ENCODE measurements at places on chromosomes 16 and 17.

DNA sequence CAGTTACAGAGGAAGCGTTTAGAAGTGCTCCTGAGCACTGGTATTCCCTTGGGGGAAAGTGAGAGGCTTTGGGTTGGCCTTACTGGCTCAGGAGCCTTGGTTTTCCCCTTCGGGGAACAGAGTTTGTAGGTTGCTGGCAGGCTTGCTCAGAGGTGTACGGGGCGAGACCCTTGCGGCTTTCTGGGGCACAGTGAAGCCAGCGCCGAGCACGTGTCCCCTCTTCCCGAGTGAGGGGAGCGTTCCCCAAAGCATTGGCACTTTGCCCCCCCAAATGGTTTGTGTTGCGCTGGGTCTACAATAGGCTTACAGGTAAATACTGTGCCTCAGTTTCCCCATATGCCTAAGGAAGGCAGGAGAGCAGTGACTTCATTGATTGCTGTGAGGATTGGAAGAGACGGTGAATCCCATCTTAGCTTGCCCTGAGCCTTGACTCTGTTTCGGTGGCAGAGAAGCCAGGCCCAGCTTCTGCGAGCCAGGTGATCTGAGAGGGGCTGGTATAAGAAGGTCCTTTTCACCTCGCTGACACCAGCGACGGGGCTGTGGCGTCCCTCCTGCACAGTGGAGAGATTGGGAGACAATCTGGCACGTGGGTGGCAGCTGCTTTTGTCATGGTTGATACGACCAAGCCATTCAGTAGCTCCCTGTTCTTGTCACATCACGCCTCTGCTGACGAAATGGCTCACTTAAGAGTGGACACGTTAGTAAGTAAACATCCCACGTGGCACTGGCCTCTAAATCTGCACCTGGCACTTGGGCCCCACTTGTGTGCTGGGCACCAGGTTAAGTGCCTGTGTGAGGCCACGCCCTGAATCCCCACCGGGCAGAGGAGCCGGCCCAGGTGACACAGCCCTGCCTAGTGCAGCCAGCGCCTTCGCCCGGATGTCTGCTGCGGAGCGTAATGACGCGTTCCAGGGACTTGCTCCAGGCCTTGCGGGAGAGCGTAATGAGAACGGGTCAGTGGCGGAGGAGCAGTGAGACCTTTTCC, 55.0 kb downstream of the MEAK7 start:
- DNase-seq = no peak

DNA sequence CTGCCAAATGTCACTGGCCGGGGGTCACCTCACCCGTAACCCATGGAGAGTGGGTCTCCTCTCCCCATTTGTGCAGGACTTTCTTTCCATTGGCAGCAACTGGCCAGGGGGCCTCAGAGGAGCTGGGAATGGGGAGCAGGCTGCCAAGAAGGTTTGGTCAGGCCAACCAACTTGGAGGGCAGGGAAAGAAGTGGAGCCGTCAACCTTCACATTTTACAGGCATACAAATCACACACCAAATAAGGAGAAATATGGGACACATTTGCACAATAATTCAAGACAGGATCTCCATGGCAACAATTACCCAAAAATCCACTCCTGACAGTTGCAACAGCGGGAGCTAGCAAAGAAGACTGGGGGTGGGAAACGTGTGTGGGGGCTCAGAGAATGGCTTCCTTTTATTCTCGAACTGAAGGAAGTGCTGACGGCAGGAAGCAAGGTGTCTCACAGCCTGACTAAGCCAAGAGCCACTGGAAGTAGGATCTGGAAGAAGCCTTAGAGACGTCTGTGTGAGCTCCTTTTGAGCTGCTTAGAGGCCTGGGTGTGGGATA, 20.9 kb downstream of the RPRML start:
- no peak for DNase-seq

DNA sequence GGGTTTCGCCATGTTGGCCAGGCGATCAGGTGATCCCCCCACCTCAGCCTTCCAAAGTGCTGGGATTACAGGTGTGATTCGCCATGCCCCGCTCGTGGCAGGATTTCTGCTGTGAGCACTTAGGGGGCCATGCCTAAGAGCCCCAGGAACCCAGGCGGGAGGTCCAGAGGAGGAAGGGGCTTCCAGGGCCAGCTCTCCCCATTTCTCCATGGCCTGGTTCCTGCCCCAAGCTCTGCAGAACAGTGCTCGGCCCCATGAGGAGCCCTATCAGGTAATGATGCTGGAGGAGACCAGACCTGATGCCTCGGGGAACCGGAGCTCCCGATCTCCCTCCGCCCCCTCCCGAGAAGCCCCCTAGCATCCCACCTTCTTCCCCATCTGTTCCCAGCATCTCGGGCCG, 53.6 kb downstream of the RMI2 start:
- no peak for DNase-seq

- DNase-seq = peak; percentile 81
Observed at GRCh38 chr17:10697092-10698081, at the start of the genes ADPRM and SCO1. Gene ADPRM (plus strand): TSS chr17:10697594. CDS start chr17:10704927, 7,333 bp downstream. Gene SCO1 (minus strand): TSS chr17:10697533. CDS start chr17:10697507, 26 bp downstream.

DNA sequence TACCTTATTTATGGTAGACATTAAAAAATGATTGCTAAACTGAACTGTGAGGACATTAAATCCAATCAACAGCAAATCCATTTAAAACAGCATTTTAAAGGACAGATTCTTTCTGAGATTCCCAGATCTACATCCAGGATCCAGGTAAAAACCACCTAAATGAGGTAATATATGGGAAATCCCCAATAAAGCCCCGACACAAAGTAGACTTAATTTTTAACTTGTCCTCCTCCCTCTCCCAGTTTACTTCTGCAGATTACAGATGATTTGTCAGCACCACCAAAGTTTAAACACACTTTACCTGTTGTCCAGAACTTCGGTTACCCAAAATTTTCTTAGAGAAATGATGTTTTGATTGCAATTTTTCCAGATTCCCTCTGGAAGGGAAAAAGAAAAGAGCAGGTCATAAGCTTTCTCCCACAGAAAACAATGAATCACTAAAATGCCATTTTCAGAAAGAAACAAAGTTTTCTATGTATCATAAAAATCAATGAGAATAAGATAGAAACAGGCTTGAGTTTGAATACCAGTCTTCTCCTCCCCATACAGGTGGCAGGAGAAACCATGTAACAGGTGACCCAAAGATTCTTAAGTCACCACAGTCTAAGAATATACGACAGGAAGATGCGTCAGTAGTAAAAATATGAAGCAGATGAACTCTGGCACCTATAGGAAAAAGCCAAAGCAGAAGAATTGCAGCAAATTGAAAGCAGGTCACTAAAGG, 22.8 kb downstream of the GJC1 start:
- no peak for DNase-seq

DNA sequence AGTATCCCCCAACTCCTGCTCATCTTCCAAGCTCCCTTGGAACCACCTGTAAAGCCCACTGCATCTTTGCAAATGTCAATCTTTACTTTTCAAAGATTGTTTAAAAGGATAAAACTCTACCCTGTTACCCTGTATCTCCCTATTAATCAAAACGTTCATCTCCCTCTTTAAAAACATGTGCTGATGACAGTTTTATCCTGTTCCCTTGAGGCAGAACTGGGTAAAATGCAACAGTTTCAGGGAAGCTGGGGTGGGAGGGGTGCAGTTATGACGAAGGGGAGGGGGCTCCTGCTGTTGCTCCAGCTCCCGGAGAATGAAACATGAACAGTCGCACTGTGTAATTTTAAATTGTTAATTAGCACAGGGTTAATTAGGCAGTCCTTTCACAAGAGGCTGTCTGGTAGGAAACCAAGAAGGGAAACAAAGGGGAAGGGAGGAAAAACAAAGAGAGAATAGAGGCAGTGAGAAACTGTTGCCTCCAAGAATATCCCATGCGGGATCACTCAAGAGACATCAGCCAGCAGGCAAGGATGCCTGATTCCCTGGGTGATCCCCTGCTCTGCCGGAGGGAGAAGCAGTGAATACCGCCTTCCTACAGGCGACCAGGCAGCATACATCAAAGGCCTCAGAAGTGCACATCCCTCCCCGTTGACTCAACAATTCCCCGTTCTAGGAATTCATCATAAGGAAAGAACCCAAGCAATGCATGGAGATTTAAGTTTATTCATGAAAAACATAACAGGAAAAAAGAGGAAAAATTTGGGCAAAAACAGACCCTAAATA, 84.2 kb downstream of the ZFHX3 start:
- no peak for DNase-seq

DNA sequence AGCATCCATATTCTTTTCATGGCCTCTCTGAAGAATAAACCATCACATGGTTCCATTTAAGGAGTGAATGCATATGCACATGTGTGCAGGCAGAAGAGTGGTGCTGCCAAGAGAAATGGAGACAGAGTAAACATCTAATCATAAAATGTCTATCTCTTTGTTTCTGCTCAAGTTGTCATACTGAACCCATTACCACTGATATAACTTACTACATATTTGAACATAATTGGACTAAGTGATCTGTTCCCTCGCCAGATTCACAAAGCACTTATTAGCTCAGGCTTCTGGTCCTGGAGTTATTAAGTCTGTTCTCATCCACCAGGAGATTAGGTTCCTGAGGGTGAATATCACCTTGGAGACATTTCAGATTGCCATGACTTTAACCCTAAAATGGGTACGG, 72.3 kb upstream of the XYLT1 start:
- no peak for DNase-seq

GRCh38 chr16:87778476-87778829, 12.7 kb upstream of the KLHDC4 start:
- no peak for DNase-seq

GRCh38 chr17:19673623-19674022, 25.1 kb downstream of the ALDH3A2 start:
- no peak for DNase-seq

DNA sequence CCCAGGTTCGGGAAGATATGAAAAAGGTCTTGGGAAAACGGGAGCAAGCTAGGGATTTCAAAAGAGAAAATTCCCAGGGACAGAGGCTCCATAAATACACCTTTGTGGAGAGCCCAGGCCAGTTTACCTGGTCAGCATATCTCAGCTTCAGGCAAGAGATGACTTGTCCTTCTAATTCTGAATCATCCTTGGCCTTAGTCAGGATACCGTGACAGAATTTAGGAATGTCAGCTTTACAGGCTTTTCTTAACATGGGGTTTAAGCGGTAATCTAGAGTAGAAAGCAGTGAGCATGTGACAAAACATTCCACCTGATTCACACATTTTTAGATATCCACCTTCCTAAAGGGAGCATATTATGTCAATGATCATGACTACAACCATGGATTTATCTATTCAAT, 41.1 kb upstream of the CLEC18B start:
- DNase-seq = no peak

- no peak for DNase-seq
Observed at GRCh38 chr17:62652251-62653001, 25.0 kb downstream of the MRC2 start.

- no peak for DNase-seq
Observed at GRCh38 chr17:4301066-4301465, 37.3 kb upstream of the ANKFY1 start.

GRCh38 chr17:42459801-42460281, 1.2 kb downstream of the ATP6V0A1 start:
- DNase-seq = no peak

- peak; percentile 42 for DNase-seq
Observed at GRCh38 chr17:76710863-76711611, at the start of gene MXRA7. Gene MXRA7 (minus strand): TSS chr17:76710965. CDS start chr17:76710946, 19 bp downstream.

DNA sequence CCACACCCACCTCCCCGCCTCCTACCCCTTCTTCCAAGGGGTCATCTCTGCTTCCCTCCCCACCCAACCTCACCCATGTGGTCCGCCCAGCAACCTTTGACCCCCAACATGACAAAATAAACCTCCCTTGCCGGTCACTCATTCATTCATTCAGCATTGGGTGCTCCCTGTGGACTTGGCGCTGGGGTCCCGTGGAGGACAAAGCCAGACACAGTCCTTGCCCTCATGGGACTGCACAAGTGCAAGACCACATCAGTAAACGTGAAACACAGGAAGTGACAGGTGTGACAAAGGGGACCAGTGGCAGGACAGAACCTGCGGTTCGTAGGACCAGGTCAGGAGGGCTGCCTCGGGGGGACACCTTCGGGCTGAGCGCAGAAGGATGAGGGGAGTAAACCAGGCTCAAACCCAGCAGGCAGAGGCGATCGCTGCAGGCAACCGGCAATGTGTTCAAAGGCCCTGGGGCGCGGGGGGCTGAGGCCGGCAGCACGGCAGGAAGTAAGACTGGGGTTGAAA, 185.4 kb downstream of the SEC14L1 start:
- no peak for DNase-seq

DNA sequence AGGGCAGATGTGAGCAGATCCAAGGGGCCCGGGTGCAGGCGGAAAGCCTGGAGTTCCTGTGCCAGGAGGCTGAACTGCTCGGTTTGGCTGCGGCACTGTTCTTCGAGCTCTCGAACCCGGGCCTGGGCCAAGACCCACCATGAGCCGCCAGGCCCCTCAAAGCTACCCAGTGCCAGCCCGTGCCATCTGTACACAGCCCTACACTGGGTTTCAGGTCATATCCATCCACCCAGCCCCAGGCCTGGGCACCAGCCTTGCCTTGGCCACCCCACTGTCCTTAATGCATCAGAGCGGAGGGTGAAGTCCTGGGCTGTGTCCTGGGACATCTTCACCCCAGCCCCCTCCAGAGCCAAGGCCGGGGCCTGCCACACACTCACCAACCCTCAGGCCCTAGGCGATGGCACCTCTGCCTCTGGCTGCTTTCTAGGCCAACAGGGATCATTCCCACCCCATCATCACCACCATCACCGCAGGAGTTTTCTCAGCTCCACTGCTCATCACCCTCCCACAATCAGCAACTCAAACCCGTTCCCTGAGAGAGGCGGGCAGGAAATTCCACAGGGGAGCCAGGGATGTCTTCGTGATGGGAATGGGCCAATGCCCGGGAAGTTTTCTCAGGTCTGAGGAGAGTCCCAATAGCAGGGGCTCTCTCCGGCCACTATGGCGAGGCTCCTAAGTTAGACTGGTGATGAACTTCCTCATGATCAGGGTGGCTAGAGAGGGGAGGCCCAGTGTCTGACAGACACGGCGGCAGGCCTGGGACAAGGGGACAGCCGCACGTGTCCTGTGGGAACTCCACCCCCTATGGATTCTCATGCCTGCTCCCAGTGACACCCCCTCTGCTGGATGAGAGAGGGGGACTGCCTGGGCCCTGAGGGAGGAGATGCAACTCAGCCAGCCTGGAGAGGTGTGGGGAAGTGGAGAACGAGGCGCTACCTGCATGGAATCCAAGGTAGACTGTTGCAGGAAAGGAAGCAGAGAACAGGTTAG, 9.1 kb downstream of the TSPOAP1 start:
- no peak for DNase-seq

DNA sequence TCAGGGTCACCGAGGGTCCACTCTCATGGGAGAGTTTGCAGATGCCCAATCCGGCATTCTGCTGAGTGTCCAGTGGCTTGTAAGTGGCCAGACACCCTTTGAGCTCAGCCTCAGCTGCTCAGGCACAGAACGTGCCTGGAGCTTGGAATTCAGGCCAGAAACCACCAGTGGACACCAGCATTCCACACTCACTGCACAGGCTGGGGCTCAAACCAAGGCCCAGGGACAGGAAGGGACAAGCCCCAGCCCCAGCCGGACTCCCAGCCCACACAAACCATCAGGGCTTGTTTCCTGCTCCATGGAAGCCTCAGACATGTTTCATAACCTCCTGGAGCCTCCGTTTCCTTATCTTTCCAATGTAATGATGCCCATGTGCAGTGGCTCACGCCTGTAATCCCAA, 5.0 kb upstream of the NPRL3 start:
- no peak for DNase-seq

Measured in T follicular helper cell (primary cell).